ENCODE measurements at places on chromosomes 3 and 15.

GRCh38 chr3:16869261-16870005, 15.3 kb upstream of the PLCL2 start:
- no peak for DNase-seq

GRCh38 chr3:189563853-189564563, 67.2 kb upstream of the TP63 start:
- DNase-seq = peak; percentile 40

- DNase-seq = peak; percentile 49
Measured at GRCh38 chr3:120506828-120507774, 56.3 kb upstream of the FSTL1 start.

GRCh38 chr15:69830430-69830829, 267.3 kb downstream of the TLE3 start:
- no peak for DNase-seq

- DNase-seq = no peak
Measured at GRCh38 chr3:15476378-15476777, 45.1 kb downstream of the COLQ start.

- DNase-seq = no peak
Measured at GRCh38 chr15:83809345-83809744, 155.4 kb downstream of the ADAMTSL3 start.

DNA sequence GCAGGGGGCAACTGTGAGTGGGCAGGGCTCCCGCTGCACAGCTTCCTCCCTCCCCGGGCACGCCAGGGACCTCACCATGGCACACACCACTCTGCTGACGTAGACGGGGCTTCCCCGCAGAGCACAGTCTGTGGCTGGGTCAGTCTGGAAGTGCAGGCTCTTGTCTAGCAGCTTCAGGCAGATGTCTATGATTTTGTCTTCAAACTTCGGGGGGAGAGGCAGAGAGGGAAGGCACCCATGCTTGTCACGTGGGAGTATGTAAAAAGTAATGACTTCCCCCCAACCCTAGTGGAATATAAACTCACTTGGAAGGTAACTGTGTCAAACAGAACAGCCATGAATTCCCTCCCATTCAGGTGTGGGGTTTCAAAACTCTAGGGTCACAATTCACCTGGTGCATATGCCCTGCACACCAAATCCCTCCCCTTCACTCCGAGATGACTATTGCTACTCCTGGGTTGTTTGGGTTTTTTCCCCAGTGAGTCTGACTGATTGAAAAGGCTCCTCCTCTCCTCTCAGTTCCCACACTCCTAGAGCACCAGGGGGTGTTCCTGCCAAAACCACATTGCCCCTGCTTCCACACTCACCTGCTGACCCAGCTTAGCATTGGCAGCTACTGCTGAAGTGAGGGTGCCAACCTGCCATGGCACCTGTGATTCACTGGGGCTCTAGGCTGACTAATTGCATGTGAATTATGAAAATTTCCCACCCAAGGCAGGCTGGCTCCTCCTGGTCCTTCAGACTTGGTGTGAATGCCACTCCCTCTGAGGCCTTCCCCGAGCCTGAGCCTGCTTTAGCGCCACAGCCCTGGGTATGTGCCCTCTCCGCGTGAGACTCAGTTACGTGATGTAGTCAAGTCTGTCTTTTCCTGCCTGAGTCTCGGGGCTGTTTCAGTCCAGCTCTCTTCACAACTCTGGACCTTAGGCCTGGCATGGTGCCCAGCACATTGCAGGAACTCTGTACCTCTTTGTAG, 13.0 kb downstream of the TGM5 start:
- no peak for DNase-seq

DNA sequence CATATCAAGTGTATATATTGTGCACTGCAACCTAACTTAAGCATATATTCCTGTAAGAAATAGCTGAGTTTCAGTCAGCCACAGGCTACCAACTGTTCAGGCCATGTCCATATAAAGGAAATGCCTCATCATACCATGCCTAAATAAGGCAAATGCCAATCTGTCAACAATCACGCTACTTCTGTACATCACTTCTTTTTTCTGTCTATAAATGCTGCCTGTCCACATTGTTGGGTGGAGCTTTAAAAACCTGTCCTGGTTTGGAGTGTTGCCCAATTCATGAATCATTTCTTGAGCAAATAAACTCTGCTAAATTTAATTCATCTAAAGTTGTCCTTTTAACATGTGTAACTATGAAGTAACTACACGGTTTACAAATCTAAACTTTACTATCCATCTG, 1091.9 kb downstream of the NSUN3 start:
- DNase-seq = peak; percentile 2
